H1 (cell line): ENCODE measurements at places on chromosomes 7 and 10.

DNA sequence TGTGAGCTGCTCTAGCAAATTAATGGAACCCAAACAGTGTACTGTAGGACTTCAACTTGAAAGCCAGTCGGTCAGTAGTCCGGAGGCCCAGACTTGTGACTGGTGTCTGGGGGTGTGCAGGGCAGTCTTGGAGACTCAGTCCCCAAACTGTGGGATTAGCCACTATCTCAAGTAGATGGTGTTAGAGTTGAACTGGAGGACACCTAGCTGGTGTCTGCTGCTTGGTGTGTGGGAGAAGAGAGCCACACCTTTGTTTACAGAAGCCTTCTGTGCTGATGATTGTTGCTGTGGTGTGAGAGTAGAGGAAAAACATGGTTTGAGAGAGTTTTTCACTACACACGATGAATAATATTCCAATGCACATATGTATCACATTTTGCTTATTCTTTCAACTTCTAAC lies 47.4 kb downstream of the CUL2 start:
- DNase-seq: no peak

DNA sequence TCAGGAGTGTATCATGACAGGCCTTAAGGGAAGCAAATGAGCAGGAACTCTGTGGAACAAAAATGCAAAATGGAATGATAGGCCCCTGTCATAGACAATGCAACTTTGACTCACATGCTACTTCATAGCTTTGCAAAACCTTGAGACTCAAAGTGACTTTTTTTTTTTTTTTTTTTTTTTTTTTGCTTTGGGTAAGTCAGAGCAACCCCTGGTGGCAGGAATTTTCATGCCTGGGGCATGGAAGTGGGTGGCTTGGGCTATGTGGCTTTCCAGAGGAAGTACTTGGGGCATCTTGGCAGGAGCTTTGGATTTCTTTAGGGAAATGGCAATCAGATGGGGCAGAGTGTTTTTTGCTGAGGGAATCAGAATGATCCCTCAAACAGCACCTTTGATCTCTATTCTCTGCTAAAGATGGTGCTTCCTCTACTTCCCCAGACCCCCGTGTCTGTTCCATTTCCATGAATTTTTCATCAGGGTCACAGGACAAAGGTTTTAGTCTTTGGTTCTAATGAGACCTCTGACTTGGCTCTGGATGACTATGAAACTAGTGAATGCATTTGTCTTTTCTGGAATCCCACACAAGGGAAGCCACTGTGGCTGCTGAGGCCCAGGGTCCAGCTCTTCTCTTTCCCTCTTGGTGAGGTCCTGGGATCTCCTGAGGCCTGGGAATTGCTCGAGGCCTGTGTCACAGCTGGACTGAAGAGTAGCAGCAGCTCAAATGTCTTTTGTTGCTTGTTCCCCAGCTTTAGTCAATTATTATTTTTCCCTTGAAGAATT lies 62.8 kb downstream of the TACC2 start:
- peak; percentile 68 for DNase-seq

GRCh38 chr7:26858735-26859134 lies 5.7 kb downstream of the SKAP2 start:
- no peak for DNase-seq

GRCh38 chr7:116139007-116139406 lies 71.3 kb upstream of the TES start:
- DNase-seq: no peak
